EL (cell line): ENCODE measurements at places on chromosomes 7 and 10.

GRCh38 chr10:8360814-8361509 lies 306.5 kb downstream of the GATA3 start:
- DNase-seq: no peak

- no peak for DNase-seq
Observed at GRCh38 chr7:18278316-18278715, 217.2 kb upstream of the HDAC9 start.

- DNase-seq: no peak
Observed at GRCh38 chr7:31076051-31076450, 23.9 kb downstream of the ADCYAP1R1 start.

DNA sequence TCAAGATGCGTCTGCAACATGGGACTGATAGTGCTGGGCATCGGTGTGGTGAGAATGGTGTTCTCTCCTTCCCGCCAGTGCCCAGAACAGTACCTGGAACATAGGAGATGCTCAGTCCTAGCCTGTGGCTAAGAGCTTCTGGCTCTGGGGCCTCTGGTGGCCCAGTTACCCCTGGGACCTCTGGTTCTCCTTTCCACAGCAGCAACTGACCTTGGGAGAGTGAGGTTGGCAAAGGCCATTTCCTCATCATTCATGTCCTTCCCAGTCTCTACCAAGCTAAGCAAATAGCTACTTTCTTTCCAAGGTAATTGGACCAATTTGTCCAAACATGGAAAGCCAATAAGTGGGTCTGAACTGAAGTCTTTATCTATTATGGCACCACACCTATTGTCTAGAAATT lies 11.6 kb upstream of the GOLGA7B start:
- no peak for DNase-seq

- no peak for DNase-seq
Observed at GRCh38 chr10:1595242-1595600, 142.1 kb downstream of the ADARB2 start.

DNA sequence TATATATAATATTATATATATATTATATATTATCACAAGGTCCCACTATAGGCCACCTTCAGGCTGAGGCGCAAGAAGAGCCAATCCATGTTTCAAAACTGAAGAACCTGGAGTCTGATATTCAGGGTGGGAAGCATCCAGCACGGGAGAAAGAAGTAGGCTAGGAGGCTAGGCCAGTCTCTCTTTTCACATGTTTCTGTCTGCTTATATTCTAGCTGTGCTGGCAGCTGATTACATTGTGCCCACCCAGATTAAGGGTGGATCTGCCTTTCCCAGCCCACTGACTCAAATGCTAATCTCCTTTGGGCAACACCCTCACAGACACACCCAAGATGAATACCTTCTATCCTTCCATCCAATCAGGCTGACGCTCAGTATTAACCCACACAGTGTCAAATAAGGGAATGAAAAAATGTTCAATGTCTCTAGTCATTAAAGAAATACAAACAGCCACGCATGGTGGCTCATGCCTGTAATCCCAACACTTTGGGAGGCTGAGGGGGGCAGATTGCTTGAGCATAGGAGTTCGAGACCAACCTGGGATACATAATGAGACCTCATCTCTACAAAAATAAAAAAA lies 135.4 kb upstream of the PCBD1 start:
- no peak for DNase-seq

DNA sequence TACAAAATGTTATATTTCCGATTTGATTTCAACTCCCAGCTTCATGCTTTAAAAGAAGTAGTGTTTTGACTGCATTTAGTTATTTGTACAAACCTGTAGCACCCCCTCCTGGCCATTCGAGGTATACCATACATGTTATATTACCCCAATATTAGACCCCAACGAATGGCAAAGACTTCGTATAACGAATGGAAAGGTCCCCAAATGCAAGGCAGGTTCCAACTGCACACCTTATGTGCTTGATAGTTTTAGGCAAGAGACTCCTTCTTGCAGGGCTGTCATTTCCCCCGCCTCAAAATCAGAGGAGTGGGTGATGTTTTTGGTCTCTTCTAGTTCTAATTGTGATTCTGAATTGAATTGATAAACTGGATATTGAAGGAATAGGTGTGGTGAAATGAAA lies 101.1 kb upstream of the TARP start:
- DNase-seq: peak; percentile 31

DNA sequence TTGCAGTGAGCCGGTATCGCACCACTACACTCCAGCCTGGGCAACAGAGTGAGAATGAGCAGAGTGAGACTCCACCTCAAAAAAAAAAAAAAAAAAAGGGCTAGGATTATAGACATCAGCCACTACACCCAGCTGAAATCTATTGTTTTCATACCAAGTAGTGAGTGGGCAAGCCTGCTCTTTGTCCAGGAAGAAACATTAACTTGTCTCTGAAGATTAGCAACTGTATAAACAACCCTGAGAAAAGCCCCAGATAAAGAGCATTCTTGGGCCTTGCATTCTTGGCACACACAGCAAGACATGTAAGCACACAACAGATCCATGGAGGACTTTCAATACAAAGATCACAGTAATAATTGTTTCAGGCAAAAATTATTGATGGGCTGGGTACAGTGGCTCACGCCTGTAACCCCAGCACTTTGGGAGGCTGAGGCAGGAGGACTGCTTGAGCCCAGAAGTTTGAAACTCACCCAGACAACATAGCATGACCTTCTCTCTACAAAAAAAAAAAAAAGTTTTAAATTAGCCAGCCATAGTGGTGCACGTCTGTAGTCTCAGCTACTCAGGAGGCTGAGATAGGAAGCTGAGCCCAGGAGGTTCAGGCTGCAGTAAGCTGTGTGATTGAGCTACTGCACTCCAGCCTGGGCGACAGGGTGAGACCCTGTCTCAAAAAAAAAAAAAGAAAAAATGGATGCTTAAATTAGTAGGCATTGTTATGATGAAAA lies 4.4 kb downstream of the PSPH start:
- DNase-seq: peak; percentile 63

DNA sequence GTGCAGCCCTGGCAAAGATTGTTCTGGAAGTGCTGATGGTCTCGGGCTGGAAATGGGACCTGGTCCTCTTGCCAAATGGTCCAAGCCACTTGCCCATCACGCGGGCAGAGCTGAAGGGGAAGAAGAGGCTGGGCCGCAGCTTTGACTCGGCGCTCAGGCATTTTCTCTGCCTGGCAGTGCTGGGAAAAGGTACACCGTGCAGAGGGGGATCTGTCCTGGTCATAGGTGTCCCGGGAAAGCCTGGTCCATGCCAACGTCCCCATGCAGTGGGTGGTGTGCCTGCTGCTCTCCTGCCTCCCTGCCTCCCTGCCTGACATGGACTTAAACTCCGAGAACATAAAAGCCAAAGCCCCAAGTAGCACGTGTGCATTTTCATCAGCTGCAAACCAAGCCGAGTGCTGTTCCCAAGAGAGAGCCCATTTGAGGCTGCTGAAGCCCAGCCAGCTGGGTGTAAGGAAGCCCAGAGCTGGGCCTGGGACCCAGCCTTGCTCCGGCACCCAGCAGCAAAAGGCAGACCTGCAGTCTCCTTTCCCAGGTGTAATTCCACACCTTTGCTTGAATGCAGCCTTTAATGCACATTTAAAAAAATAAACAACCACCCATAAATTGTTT lies 72.7 kb downstream of the TCERG1L start:
- no peak for DNase-seq

DNA sequence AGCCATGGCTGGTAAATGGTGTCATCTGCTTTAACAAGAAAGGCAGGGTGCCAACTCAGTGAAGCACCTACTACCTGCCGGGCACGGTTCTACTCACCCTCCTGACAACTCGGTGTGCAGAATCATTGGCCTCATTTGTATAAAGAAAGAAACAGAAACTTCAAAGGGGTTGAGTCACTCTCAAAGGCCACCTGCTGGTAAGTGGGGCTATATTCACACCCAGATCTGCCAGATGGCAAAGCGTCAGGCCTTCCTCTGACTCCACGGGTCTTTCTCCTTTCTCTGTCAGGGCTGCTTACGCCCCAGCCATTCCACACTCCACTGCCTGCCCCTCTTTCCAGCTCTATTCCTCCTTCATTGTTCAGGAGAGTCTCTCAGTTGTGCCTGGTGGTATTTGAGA lies 309.2 kb downstream of the GFRA1 start:
- DNase-seq: peak; percentile 34

DNA sequence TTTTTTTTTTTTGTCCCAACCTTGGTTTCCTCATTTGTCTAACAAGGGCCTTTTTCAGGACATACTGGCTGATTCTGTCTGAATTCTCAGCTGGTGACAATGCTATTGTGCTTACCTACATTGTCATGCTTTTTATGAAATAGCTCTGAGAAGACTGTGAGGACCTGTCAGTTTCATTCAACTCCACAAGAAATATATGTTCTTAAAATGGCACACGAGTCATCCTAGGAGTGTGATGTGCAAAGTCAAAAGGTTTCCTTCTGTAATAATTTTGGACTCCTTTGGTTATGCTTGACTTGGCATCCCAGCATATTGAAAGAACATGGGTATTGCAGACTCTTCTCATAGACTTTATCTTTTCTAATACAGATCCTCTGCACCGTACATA lies 316.0 kb downstream of the GFRA1 start:
- DNase-seq: no peak

GRCh38 chr7:80530136-80530535 lies 18.3 kb upstream of the GNAT3 start:
- no peak for DNase-seq

GRCh38 chr10:47286591-47287315 lies 13.2 kb upstream of the GDF10 start:
- DNase-seq: no peak

DNA sequence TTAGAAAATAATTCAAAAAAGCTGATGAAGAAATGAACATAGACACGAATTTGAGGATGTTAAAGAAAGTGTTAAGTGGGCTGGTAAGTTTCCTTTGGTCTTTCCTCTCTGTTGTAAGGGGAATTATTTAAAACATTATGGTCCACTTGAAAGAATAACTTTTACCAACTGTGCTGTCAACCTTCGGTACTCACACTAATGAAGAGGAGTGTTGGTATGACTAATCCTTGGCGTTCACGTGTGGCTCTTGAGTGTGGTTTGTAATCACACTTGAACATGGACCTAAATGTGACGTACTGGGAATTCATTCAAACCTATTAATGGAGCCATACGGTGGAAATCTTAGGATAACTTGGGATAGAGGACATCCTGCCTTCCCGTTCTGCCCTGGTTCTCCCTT lies 41.3 kb downstream of the TBXAS1 start:
- no peak for DNase-seq

DNA sequence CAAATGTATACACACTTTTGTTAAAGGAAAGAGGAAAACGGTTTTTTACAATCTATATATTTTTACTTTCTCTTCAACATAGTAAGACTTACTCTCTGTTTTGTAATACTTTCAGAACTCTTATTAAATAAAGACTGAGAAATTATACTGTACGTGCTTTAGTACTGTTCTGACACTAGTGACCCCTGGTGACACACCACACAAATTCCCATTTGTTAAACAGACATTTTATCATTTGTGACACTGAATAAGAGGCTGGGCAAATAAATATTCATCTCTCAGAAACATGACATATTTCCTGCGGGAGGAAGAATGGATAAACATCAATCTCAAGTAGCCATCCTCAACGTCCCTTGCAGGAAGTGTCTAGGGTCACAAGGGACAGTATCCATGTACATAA lies 68.9 kb upstream of the ZNF33B start:
- no peak for DNase-seq

DNA sequence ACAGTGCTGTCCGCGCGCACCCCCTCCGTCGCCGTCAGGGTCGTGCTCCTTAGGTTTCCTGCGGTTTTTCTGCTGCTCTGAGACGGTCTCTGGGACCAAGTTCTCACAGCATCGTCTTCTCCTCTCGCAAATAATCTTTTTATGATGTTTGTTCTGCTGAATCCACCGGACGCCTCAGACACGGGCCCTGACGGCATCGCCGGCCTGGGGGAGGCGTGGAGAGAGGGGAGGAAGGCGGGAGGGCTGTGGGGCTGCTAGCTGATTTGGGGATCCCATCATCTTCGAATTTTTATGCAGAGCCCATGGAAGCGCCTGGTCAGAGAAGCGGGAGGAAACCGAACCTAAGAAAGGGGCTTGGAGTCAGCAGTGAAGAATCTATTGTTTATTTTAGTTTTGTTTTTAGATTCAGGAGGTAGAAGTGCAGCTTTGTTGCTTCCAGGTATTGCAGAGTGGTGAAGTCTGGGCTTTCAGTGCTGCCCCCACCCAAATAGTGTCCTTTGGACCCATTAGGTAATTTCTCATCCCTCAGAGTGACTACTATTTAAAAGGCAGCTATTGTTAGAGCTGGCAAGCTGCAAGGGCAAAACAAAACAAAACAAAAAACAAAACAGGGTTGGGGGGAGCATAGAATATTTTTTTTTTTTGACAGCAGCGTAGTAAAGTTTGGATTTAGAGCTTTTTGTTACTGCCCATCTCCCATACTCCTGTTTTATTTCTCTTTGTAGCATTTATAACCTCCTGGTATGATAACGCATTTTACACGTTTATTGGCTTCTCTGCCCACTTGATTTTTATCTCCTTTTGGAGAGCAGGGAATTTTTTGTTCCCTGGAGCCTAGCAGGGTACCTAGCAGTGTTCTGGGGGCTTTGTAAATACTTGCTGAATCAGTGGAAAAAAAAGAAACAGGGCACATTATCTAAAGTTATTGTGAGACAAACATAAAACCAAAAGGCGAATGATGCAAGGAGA lies 92.6 kb downstream of the SPAG6 start:
- DNase-seq: peak; percentile 46

DNA sequence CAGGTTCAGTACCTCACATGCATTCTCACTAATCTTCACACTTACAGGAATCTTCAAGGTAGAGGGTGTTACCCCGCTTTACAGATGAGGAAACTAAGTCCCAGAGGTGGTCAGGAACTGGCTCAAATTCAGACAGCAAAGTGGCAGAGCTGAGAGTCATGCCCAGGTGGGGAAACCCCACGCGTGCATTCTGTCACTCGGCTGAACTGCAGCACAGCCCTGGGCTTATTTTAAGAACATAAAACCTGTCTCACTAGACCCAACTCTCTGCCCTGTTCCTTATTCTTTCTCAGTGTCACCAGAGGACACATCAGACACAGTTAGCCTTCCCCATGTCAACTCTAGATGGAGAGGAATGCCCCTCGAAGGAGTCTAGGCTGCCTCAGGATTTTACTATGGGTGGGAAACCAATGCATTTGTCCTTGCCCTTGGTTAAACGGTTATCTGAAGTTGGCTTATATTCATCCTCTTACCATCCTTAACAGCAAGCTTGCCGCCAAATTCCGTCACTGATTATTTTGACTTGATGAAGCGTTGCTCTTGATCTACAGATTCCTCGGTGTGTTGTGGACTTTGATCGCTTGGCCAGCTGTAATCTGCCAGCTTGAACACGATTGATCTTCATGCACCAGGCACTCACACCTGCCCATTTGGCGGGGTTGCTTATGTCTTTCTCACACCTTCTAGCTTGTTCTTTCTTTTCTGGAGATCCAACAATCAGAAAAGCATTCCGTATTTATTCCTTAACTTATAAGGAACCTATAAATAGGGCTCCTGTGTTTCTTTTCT lies 627.9 kb downstream of the SDK1 start:
- no peak for DNase-seq
